ENCODE measurements at places on chromosomes 16 and 17. TPM values are rescaled to one million over a fixed set of nuclear protein-coding genes. Genes with fewer than 3 reads are reported as not detected.

DNA sequence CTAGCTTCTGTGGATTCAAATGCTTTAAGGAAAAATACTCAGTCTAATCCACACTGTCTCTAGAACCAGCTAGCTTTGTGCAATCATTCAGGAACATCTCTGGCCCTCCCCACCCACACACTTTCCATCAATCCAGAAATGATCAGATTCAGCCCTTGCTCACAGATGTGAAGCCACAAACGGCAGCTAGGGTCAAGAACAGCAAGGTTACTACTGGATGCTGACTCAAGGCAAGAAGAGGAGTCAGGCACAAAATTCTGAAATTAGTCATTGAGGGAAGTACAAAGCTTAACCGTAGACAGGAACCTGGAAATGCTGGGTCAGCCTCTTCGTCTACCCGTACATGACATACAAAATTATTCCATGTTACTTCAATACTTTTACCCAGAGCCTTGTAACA, 174.6 kb downstream of the CDH13 start:
- no peak for DNase-seq

GRCh38 chr17:63516910-63517824, 6.0 kb upstream of the KCNH6 start:
- no peak for DNase-seq

- DNase-seq = no peak
Measured at GRCh38 chr16:81547194-81547938, 102.8 kb downstream of the CMIP start.

DNA sequence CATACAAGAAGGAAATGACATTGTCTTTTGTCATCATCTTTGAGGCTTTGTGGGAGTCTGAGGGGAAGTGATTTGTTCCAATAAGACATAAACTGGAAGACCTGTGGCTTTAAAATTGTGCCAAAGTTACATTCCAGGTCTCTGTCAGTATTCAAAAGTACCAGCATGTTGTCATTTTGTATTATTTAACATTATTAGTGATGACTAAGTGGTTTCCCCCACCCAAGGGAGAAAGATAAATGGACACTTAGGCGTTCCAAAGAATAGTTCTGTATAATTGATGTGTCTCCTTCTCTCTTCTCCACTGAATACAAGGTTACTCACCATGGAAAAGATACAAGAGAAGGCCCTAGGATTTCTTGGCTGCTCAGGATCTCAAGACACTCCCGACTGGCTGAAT, 3.8 kb downstream of the CFAP97D1 start:
- no peak for DNase-seq

DNA sequence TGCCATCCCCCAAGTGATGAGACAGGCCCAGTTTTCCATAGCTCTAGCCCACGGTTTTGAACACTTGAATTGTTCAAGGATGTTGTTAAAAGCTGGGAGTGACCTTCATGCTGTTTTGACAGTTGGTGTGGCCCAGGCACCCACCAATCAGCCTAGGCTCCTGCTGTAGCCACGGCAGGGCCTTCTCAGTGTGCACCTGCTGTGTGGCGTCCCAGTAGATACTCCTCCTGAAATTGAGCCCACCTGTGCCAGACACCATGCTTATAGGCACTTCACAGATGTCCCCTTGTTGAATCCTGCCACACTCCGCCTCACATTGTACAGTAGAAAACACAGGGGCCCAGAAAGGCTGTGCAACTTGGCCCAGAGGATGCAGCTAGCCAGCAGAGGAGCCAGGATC, 86.4 kb downstream of the SOCS1 start:
- DNase-seq = no peak

GRCh38 chr16:14545346-14545884, 84.6 kb downstream of the PARN start:
- DNase-seq = no peak

- no peak for DNase-seq
Measured at GRCh38 chr16:4957420-4957719, 760 bp upstream of the SEC14L5 start.

DNA sequence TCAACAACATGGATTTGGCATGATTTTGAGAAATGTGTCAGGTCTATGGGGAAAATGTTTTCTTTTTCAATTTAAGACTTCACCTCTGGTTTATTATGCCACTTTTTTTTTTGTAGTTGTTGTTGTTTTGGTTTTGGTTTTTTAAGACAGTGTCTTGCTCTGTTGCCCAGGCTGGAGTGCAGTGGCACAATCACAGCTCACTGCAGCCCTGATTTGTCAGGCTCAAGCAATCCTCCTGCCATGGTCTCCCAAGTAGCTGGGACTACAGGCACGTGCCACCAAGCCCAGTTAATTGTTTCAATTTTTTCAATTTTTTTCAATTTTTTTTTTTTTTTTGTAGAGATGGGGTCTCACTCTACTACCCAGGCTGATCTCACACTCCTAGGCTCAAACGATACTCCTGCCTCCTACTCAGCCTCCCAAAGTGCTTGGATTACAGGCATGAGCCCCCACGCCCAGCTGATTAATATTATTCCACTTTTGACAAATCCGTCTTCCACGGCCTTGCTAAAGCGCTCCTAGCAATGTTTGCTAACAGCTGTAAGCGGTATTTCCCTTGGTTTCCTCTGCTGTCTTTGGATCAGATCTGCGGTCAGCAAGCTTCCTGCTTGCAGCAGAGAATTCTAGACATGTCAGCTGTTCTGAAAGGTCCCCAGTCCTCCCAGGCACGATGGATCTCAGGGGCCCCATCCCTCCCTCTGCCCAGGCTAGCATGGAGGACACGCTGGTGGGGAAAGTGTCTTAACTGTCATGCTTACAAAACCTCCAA, 7.0 kb upstream of the MILR1 start:
- DNase-seq = peak; percentile 76

DNA sequence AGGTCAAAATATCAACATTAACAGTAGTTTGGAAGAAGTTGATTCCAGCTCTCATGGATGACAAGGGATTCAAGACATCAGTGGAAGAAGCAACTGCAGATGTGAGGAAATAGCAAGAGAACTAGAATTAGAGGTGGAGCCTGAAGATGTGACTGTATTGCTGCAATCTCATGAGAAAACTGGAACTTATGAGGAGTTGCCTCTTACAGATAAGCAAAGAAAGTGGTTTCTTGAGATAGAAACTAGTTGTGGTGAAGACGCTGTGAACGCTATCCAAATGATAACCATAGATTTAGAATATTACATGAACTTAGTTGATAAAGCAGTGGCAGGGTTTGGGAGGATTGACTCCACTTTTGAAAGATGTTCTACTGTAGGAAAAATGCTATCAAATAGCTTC, 67.8 kb downstream of the GOSR1 start:
- DNase-seq = no peak

DNA sequence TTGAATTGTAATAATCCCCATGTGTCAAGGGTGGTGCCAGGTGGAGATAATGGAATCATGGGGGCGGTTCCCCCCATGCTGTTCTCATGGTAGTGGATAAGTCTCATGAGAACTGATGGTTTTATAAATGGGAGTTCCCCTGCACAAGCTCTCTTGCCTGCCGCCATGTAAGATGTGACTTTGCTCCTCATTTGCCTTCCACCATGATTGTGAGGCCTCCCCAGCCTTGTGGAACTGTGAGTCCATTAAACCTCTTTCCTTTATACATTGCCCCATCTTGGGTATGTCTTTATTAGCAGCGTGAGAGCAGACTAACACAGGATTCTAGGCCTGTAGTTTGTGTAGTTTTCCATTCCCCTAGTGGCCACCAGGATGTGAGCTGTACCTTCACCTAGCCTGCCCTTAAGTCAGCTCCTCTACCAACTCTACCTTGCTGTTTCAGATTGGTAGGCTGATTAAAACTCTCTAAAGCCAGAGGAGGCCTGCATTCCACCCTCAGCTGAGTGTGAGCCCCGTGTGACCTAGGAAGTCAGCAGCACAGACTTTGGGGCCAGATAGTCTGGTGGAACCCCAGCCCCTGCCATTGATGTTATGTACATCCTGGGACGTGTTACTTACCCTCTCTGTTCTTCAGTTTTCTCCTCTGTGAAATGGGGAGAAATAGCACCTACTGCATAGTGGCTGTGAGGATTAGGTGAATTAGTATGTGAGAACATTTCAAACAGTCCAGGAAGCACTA, 252.4 kb upstream of the CACNG5 start:
- DNase-seq = no peak

DNA sequence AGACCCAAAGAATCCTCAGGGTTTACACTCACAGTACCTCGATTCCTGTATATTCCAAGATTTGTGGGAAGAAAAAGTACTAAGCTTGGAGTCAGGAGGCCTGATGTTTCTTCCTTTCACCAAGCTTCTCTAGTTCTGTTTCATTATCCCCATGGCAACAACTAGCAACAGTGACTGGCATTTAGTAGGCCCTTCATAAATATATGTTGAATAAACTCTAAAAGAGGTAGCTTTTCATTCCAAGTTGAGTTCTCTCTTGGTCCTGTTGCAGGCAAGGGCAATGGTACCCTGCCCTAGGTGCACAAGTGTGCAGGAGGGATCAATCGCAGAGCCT, 527 bp upstream of the UBE2Z start:
- DNase-seq = no peak

- DNase-seq = no peak
Measured at GRCh38 chr17:56795221-56795865, 38.4 kb downstream of the C17orf67 start.

The MAF gene
- total RNA-seq = 8.9 TPM

The CMTR2 gene
- 8.9 TPM for total RNA-seq
